Activated T-helper 9 cell treated with anti-CD3 and anti-CD28 coated beads, Interleukin-2, amount 50 U/mL, for 16 hours (primary cell): ENCODE measurements at places on chromosomes 1 and 21.

- DNase-seq, result no peak
Observed at GRCh38 chr1:85799737-85800136, 91.5 kb upstream of the ZNHIT6 start.

DNA sequence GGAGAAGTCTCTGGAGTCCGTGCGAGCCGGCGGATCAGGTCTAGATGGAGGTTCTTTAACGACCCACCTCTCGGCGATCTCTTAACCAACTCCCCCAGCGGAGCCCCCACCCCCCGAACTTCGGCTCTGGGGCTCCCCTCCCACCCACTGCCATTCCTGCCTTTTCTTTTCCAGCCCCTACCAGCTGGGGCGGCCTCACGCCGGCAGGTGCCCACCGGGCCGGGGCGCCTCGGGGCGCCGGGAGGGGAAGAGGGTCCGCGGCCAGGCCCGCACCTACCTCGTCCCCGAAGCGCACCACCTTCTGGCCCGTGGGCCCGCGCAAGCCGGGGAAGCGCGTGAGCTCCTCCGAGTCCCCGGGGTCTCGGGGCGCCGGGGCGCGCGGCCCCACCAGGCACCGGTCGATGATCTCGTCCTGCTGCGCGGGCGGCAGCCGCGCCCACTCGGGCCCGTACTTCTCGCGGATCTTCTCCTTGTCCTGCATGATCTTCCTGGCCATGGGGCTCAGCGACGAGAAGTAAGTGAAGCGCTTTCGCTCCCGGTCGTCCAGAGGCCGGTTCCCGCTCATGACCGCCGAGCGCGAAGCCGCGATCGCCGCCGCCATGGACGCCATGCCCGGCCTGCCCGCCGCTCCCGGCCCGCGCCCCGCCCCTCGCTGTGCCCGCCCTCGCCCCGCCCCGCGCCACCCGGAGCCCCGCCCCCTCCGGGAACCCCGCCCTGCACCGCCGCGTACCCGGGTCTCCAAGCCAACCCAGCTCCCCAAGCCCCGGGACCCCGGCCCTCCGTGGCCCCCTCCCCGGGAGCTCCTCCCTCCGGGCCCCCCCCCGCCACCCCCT, at the start of gene C1orf198:
Gene C1orf198, minus strand, starts transcription at position 619 of the 833 bp plus-strand sequence. Its CDS starts 9 bp downstream, at position 610.
- DNase-seq, result peak; percentile 70

DNA sequence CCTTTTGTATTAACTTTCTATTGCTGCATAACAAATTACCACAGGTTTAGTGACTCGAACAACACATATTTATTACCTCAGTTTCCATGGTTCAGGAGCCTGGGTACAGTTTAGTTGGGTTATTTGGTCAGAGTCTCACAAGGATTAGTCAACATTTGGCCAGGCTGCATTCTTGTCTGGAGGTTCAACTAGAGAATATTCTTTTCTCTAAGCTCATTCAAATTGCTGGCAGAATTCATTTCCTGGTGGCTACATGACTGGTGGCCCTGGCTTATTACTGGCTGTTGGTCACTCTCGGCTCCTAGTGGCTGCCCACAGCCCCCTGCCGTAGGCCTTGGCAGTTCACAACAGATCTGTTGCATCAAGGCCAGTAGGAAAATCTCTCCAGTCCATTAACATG, 81.1 kb upstream of the ADAR start:
- DNase-seq, result no peak

DNA sequence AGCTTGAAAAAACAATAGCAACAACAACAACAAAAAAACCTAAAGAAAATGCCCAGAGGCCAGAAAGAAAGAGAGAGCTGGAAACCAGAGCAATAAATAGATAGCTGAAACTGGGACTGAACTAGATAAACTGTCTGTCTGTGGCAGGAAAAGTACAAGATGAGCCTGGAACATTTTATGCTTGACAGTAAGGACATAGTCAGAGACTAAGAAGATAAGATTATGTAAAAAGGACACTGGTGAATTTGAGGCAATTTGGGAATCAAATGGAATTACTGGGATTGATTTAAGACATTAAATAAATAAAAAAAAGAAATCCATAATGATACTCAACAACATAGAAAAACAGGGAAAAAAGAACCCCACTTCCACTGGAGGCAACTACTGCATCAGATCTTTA, 1.7 kb upstream of the KIFAP3 start:
- no peak for DNase-seq

- no peak for DNase-seq
Observed at GRCh38 chr1:1598720-1599029, 1.3 kb downstream of the FNDC10 start.

- DNase-seq, result no peak
Observed at GRCh38 chr1:181318022-181318857, 165.1 kb upstream of the CACNA1E start.
